ENCODE measurements at places on chromosomes 4 and X. TPM values are rescaled to one million over a fixed set of nuclear protein-coding genes. Genes with fewer than 3 reads are reported as not detected.
A peak's percentile ranks its signal among the peaks of the same experiment; 100 is the strongest.

DNA sequence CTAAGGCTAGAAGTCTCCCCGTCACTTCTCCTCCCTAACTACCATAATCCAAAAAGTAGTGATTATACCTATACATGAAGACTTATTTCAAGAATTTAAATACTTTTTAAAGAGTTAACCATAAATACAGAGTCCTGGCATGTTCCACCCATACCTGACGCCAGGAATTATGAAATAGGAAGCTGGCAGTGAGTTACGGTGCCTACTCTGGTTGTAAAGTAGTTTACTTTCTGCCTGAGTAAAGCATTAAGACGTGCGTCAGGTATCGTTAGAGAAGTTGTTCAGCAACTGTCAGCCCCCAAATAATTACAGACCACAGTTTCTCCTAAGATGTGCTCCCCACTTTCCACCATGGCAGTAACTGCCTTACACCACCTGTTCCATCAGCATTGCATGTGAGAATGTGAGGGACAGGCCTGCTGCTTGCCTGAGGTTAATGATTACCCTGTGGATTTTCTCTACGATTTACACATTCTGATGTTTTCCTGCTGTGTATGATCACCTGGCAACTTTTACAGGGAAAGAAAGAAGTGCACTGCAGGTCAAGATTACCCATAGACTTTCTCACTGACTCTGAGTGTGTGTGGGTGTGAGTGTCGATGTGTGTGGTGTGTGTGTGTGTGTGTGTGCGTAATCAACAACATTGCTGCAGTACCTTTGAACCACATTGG is 92.3 kb upstream of the SLC7A11 start:
- no peak for DNase-seq
- H3K4me1 ChIP-seq, result no peaks in the 10 kb centered on the region
- H3K27ac ChIP-seq, result no peak overlapping the region
- no peak overlapping the region for H3K4me3 ChIP-seq
- no peaks in the 10 kb centered on the region for H3K36me3 ChIP-seq
- no peaks in the 10 kb centered on the region for H3K27me3 ChIP-seq

GRCh38 chrX:20374900-20375438 is 108.3 kb upstream of the RPS6KA3 start:
- DNase-seq, result no peak
- peaks cover 14% of the 10 kb centered on the region for H3K4me1 ChIP-seq
- H3K27me3 ChIP-seq, result peaks cover 1% of the 10 kb centered on the region
- no peak overlapping the region for H3K4me3 ChIP-seq
- no peak overlapping the region for H3K27ac ChIP-seq
- no peaks in the 10 kb centered on the region for H3K36me3 ChIP-seq

GAGE12E gene
- not detected for total RNA-seq

CD40LG gene
- not detected for total RNA-seq

TLR10 gene
- total RNA-seq, result not detected

RNF175 gene
- total RNA-seq, result not detected

RHOXF1 gene
- total RNA-seq, result not detected

GRCh38 chr4:23828020-23828715 is 61.7 kb downstream of the PPARGC1A start:
- no peaks in the 10 kb centered on the region for H3K4me1 ChIP-seq
- H3K36me3 ChIP-seq, result no peaks in the 10 kb centered on the region
- no peak overlapping the region for H3K4me3 ChIP-seq
- H3K27me3 ChIP-seq, result no peaks in the 10 kb centered on the region
- no peak overlapping the region for H3K27ac ChIP-seq

DNA sequence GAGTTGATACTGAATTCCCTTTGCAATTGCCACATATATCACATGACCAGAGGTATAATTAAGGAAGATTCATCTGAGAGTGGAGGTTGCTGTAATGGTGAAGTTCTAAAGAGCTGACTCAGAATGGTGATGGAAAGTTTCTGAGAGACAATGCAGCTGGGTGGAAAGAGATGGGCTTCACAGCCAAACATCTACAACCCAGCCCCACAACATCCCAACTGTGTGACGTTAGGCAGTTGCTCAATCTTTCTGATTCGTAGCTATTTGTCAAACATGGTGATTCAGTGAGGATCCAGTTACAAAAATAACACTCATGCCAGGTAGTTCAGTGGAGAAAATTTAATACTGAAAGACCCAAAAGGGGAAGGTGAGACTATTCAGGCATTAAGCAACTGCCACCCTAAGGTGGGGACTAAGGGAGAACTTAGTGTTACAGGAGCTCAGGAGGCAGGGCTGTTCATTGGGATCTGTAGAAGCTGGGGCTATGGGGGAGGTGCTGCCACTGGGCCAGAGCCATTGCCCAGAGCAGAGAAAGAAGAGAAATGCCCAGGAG is 6.9 kb upstream of the AFF1 start:
- peaks cover 56% of the 10 kb centered on the region for H3K4me1 ChIP-seq
- peaks cover 3% of the 10 kb centered on the region for H3K27me3 ChIP-seq
- H3K36me3 ChIP-seq, result peaks cover 9% of the 10 kb centered on the region
- peak; percentile 98 for DNase-seq

- no peaks in the 10 kb centered on the region for H3K36me3 ChIP-seq
- H3K27me3 ChIP-seq, result peaks cover 1% of the 10 kb centered on the region
- no peak overlapping the region for H3K4me3 ChIP-seq
- DNase-seq, result no peak
- H3K27ac ChIP-seq, result no peak overlapping the region
These were observed 69.8 kb downstream of the GAB1 start for GRCh38 chr4:143406523-143406922.

DNA sequence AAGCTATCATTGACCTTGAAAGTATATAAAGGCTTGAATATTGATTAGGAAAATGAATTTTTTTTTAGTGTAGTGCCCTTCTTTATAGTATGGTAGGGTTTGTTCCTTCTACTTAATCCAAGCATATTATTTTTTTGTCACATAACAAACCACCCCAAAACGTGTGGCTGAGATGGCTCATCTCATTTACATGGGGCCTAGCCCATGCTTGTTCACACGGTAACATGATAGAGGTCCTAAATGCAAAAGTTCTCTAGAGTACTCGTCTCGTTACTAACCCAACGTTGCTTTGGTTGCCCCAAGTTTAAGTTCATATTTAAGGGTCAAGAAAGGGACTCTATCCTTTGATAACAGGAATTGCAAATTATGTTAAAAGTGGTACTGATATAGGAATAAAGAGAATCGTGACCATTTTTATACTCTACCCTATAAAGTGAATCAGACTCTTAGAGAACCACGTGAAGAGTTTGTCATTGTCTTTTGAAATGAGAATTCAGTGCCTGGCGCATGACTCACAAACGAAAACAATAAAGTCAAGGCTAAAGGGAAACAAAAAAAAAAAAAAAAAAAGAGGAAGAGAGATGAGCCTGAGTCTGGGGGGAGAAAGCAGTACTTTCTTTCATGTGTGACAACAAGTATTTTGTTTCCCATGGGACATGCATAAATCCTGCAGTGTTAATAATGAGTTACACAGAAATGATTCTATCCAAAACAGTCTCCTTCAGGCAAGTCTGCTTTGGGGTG is 402.8 kb upstream of the NWD2 start:
- no peaks in the 10 kb centered on the region for H3K27me3 ChIP-seq
- H3K36me3 ChIP-seq, result no peaks in the 10 kb centered on the region
- H3K27ac ChIP-seq, result no peak overlapping the region
- H3K4me3 ChIP-seq, result no peak overlapping the region

All from HFFc6 (cell line).